ENCODE measurements at places on chromosomes 13 and 19.

DNA sequence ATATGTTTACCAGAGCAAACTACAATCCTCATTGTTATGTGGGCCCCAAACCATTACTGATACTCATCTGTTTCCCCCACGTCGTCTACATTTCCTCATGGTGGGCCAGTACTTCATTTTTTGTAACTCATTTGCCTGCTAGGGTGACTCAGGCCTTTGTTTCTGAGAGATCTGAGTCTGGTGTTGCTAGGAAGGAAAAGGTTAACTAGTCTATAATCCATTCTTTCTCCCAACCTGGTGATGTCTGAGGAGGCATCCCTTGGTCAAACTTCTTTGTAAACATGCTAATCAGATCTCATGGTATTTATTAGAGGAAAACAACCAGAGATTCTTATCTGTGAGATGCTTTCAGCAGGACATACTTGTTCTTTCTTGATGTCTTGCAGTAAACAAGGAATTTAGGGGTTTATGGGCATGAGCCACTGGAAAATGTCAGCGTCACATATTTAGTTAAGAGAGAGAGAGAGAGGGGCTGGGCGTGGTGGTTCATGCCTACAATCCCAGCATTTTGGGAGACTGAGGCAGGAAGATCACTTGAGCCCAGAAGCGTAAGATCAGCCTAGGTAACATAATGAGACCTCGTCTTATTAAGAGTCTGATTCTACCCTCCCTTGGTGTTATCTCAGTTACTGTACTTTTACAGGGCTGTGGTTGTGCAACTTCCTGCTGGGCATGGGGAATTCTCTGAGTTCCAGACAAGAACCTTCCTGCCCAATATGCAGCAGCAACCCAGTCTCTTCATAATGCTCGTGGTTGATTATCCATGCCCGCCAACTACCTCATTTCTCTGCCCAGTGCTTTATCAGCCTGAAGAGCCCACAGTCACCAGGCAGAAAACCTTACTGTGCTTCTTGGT is 9.7 kb upstream of the DPRX start:
- no peak for DNase-seq

DNA sequence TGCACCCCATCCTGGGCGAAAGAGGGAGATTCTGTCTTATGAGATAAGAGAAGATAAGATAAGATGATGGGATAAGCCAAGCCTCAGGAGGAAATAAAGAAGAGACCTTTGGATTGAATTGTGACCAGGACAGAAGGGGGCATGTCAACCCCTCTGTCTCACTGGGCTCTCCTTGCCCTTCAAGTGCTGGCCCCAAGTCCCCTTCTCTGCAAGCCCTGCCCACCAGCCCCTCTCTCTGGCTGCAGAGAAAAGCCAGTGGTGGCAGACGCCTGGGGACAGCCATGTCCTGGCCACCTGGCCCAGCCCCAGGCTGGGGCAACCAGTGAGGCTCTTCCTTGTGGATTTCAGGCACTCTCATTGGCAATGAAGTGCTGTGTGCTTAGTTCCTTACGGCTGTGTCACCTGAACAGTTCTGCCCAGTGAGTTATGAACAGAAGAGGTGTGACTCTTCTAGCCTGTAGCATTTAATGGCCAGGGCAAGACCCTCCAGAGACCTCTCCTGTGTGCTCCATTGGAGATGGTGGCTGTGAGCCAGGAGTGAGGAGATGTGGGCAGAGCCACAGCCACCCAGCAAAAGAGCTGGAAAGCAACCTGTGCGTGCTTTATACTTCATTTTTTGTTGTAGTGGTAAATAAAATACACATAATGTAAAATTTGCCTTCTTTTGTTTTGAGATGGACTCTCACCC is 6.1 kb upstream of the BTBD2 start:
- DNase-seq = no peak

GRCh38 chr13:106601489-106601888 is 33.6 kb upstream of the ARGLU1 start:
- DNase-seq = no peak

- no peak for DNase-seq
These were observed 2.6 kb downstream of the VMAC start for GRCh38 chr19:5907241-5907640.

- DNase-seq = no peak
These were observed 16.7 kb upstream of the CRTC1 start for GRCh38 chr19:18666784-18667183.

GRCh38 chr13:62643799-62644524 is 1228.3 kb upstream of the PCDH20 start:
- DNase-seq = no peak

GRCh38 chr13:104983601-104984000 is 1551.9 kb downstream of the EFNB2 start:
- DNase-seq = no peak

DNA sequence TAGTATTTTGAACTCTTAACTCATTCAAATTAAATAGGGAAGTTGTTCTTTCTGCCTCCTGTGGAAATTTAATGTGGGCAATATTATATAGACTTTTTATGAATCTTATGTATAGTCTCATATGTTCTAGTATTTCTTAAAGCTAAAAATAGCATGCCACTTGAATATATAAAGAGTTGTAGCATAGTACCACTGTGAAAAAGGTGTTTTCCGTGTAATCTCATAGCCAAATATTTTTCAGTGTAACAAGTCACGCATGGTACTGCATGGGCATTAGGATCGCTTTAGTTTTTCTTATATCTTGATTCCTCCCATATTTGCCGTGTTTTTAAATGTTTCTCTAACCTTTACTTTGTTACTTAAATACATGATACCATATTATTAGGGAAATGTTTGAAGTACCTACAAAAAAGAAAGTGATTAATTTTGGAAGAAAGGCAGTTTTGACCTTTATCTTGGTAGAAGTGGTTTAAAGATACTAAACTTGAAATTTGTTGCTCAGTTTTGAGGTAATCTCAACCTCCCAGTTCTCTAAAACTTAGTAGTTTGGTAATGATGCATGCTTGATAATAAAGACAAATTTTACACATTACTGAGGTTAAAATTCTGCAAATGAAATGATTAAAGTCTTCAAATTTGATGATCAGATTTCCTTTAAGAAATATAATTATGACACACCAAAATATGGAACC is 81.2 kb downstream of the PAN3 start:
- DNase-seq = no peak

DNA sequence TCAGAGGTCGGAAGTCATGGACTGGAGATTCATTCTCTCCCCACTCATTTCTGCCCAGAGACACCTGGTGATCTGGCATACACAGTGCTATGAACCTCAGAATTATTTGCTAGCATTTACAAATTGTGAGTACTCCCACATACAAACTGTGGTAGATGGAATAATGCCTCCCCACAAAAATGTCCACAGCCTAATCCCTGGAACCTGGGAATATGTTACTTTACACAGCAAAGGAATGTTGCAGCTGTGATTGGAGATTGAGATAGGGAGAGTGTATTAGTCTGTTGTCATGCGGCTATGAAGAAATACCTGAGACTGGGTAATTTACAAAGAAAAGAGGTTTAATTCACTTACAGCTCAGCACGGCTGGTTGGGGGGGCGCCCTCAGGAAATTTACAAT is 3.1 kb upstream of the UQCRFS1 start:
- DNase-seq = no peak

- DNase-seq = no peak
These were observed 4.8 kb downstream of the LENG9 start for GRCh38 chr19:54458648-54459281.

All from stimulated activated CD4-positive, alpha-beta T cell treated with anti-CD3 and anti-CD28 coated beads, TNF-alpha, amount 100 ng/mL, for 1 hour (primary cell).